Activated CD8-positive, alpha-beta T cell treated with anti-CD3 and anti-CD28 coated beads, Interleukin-2, amount 10 ng/mL, durations not matched to agents 7 days and 5 days (primary cell): ENCODE measurements at places on chromosomes 4 and X. TPM values are rescaled to one million over a fixed set of nuclear protein-coding genes. Genes with fewer than 3 reads are reported as not detected.

- H3K4me3 ChIP-seq: no peak overlapping the region
- no peak for DNase-seq
- no peaks in the 10 kb centered on the region for H3K36me3 ChIP-seq
- H3K4me1 ChIP-seq: no peaks in the 10 kb centered on the region
- no peaks in the 10 kb centered on the region for H3K27me3 ChIP-seq
Measured at GRCh38 chr4:159764343-159764952, 661.6 kb downstream of the RAPGEF2 start.

- no peak overlapping the region for H3K27ac ChIP-seq
- H3K36me3 ChIP-seq: no peaks in the 10 kb centered on the region
- H3K4me3 ChIP-seq: no peak overlapping the region
- H3K4me1 ChIP-seq: no peaks in the 10 kb centered on the region
- no peaks in the 10 kb centered on the region for H3K27me3 ChIP-seq
Measured at GRCh38 chr4:169100670-169101101, 90.6 kb upstream of the CBR4 start.

The TMEM154 gene
- 22.2 TPM for total RNA-seq

The ZNF732 gene
- total RNA-seq: not detected

GRCh38 chrX:107632346-107632745, 4.0 kb downstream of the PRPS1 start:
- H3K4me3 ChIP-seq: no peak overlapping the region
- no peak for DNase-seq
- H3K27ac ChIP-seq: no peak overlapping the region
- peaks cover 26% of the 10 kb centered on the region for H3K4me1 ChIP-seq
- H3K36me3 ChIP-seq: peaks cover 9% of the 10 kb centered on the region

The PCSK1N gene
- total RNA-seq: not detected

The NR3C2 gene
- 5.7 TPM for total RNA-seq

The GAGE13 gene
- total RNA-seq: not detected

- no peak overlapping the region for H3K4me3 ChIP-seq
- no peaks in the 10 kb centered on the region for H3K4me1 ChIP-seq
- no peak for DNase-seq
- H3K27ac ChIP-seq: no peak overlapping the region
- no peaks in the 10 kb centered on the region for H3K27me3 ChIP-seq
- H3K36me3 ChIP-seq: no peaks in the 10 kb centered on the region
Measured at GRCh38 chr4:91212211-91212610, 1085.0 kb downstream of the CCSER1 start.

GRCh38 chrX:13372203-13372980, 52.5 kb upstream of the ATXN3L start:
- H3K27ac ChIP-seq: no peak overlapping the region
- H3K4me3 ChIP-seq: no peak overlapping the region
- peaks cover 2% of the 10 kb centered on the region for H3K27me3 ChIP-seq
- H3K4me1 ChIP-seq: no peaks in the 10 kb centered on the region
- DNase-seq: no peak

The AFP gene
- not detected for total RNA-seq

DNA sequence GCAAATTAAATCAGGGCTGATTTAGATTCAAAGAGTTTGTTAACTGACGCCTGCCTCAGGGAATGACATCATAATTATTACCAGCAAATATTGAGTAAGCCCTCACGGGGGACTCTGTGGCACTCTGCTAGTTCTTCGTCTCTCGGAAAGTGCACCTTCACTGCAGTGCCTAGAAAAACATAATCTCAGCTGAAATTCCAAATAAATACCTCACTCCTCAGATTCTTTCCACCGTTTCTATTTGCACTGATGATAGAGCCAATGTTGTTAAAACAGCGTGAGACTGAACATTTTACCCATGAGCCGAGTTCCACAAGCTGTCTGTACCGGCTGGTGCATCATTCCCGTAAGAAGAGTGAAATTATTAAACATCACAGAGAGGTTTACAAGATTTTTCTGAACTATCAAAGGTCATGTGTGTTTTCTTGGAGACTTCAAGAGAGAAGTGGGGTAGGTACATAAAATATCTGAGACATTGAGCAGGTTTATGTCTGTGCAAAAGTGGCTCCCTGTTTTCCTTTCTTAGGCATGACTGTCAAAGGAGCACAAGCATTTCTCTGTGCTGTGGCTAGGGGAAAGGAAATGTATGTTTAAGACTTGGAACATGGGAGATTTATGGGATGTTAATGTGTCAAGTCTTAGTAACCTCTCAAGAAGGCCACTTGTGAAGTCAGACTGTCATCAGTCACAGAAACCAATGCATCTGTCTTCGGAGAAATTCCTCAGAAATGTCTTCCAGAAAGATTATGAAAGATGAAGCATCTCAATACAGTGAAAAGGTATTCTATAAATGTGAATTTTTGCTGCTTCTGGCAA, 119.6 kb downstream of the CBLL2 start:
- no peak overlapping the region for H3K4me3 ChIP-seq
- no peaks in the 10 kb centered on the region for H3K36me3 ChIP-seq
- H3K27ac ChIP-seq: no peak overlapping the region
- no peaks in the 10 kb centered on the region for H3K27me3 ChIP-seq
- no peak for DNase-seq

The MAGEA10 gene
- not detected for total RNA-seq

DNA sequence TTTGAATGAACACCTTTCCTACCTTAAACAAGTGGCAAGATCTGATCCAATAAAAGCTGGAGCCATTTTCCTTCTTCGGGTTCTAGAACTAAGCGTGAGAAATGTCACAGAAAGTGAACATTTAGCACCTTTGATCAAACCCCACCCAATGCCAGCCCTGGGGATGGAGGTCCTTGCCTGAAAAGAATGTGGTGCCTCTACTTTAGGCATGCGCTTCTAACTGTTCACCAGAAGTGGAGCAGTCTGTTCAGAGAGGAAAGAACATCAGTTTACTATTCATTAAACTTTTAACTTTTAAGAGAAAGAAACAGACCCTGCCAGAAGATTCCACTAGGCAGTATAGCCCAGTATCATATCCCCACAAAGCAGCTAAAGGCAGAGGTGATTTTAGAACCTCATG, 75.9 kb downstream of the INTS12 start:
- H3K36me3 ChIP-seq: no peaks in the 10 kb centered on the region
- H3K4me1 ChIP-seq: no peaks in the 10 kb centered on the region
- H3K4me3 ChIP-seq: no peak overlapping the region
- H3K27ac ChIP-seq: no peak overlapping the region

- H3K4me1 ChIP-seq: no peaks in the 10 kb centered on the region
- no peaks in the 10 kb centered on the region for H3K27me3 ChIP-seq
- no peaks in the 10 kb centered on the region for H3K36me3 ChIP-seq
- DNase-seq: no peak
- H3K27ac ChIP-seq: no peak overlapping the region
Measured at GRCh38 chr4:107380836-107381438, 339.1 kb downstream of the PAPSS1 start.

GRCh38 chrX:148457279-148457678, 43.1 kb upstream of the AFF2 start:
- no peaks in the 10 kb centered on the region for H3K27me3 ChIP-seq
- H3K36me3 ChIP-seq: no peaks in the 10 kb centered on the region
- peaks cover 7% of the 10 kb centered on the region for H3K4me1 ChIP-seq
- DNase-seq: no peak
- H3K27ac ChIP-seq: no peak overlapping the region

- no peaks in the 10 kb centered on the region for H3K36me3 ChIP-seq
- peaks cover 1% of the 10 kb centered on the region for H3K27me3 ChIP-seq
- H3K4me1 ChIP-seq: no peaks in the 10 kb centered on the region
- H3K4me3 ChIP-seq: no peak overlapping the region
- no peak for DNase-seq
Measured at GRCh38 chr4:104507112-104507511, 12.4 kb upstream of the CXXC4 start.

The SLC6A14 gene
- total RNA-seq: not detected

- no peaks in the 10 kb centered on the region for H3K4me1 ChIP-seq
- no peaks in the 10 kb centered on the region for H3K27me3 ChIP-seq
- H3K4me3 ChIP-seq: no peak overlapping the region
- no peaks in the 10 kb centered on the region for H3K36me3 ChIP-seq
- H3K27ac ChIP-seq: no peak overlapping the region
- DNase-seq: no peak
Measured at GRCh38 chr4:127486248-127486647, 146.5 kb upstream of the INTU start.

The TRIM60 gene
- total RNA-seq: not detected

DNA sequence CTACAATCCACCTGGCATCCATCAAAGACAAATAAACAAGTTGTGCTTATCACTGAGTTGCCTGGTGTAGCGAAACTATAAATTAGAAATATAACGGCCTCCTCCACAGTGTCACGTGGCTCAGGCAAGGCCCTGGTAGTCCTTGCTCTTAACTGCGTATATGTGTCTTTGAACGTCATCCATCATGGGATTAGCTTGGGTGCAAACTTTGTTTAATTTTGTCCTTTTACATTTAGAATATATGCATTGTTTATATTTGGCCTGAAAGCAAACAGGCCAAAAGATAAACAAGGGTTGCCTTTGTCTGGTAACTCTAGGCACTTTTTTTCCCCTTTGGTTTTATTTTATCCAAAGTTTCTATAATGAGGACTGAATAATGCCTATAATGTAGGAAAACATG, 184.9 kb downstream of the KIT start:
- no peaks in the 10 kb centered on the region for H3K36me3 ChIP-seq
- peaks cover 12% of the 10 kb centered on the region for H3K4me1 ChIP-seq
- peaks cover 4% of the 10 kb centered on the region for H3K27me3 ChIP-seq
- DNase-seq: no peak
- no peak overlapping the region for H3K27ac ChIP-seq

GRCh38 chr4:53730031-53730805, 138.9 kb upstream of the LNX1 start:
- H3K36me3 ChIP-seq: no peaks in the 10 kb centered on the region
- no peaks in the 10 kb centered on the region for H3K27me3 ChIP-seq
- no peaks in the 10 kb centered on the region for H3K4me1 ChIP-seq
- no peak overlapping the region for H3K4me3 ChIP-seq
- no peak overlapping the region for H3K27ac ChIP-seq

DNA sequence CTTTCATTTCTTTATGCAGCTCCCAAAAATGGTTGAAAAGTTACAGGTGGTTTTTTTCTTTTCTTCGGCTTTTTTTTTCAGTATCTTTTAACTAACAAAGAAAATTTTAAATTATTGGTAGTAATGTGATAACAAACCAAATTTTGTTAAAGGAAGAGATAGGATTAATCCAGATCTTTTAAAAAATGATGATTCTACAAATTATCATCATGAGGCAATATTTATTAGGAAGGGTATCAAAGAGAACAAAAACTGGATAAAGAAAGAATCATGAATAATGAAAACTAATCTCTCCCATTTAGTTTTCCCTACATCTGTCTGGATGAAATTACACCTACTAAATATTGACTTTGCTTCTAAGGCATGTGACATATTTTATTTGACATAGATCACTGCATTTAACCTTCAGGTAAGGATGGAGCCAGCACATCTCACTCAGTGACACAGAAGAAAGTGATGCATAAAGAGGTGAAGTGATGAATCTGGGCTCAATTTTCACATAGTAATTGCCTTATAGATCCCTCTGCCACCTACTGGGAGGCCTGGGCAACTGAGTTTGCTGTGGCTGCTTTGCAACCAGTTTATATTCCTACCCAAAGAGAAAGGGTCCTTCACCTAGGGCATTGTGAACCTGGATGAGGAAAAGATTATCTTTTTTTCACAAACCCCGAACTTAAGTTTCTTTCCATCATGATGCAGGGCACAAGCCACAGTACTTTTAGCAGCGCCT, 155.6 kb downstream of the HNRNPD start:
- no peak overlapping the region for H3K27ac ChIP-seq
- H3K27me3 ChIP-seq: peaks cover 4% of the 10 kb centered on the region
- H3K4me1 ChIP-seq: peaks cover 12% of the 10 kb centered on the region

DNA sequence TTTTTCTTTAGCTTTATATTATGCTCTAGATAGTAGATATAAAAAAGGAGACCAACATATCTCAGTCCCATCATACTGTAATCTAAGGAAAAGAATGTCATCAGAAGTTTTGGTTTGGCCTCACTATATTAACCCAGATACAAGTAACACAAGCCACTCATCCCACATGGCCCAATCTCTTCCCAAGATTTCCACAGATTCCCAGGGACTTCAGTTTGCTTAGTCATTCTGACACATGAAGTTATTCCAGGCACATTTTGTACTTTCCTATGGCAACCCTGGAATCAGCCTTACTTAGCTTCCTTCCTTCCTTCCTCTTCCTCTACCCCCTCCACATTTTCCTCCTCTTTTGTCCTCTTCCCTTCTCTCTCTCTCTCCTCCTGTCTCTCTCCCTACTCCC, 21.7 kb upstream of the DCLK2 start:
- no peaks in the 10 kb centered on the region for H3K4me1 ChIP-seq
- H3K27ac ChIP-seq: no peak overlapping the region
- no peak overlapping the region for H3K4me3 ChIP-seq

The HTRA3 gene
- total RNA-seq: not detected

- peak overlapping the region; percentile 85 for H3K27ac ChIP-seq
- DNase-seq: no peak
- H3K27me3 ChIP-seq: no peaks in the 10 kb centered on the region
- peaks cover 93% of the 10 kb centered on the region for H3K4me1 ChIP-seq
Measured at GRCh38 chr4:108116423-108117168, 52.1 kb downstream of the LEF1 start.

The APLN gene
- total RNA-seq: 2.7 TPM

- H3K27me3 ChIP-seq: peaks cover 3% of the 10 kb centered on the region
- no peak for DNase-seq
- H3K4me1 ChIP-seq: no peaks in the 10 kb centered on the region
- no peaks in the 10 kb centered on the region for H3K36me3 ChIP-seq
Measured at GRCh38 chr4:24855741-24856140, 57.1 kb downstream of the CCDC149 start.

The COX7B2 gene
- total RNA-seq: not detected

- H3K4me1 ChIP-seq: no peaks in the 10 kb centered on the region
- DNase-seq: no peak
- H3K36me3 ChIP-seq: no peaks in the 10 kb centered on the region
Measured at GRCh38 chr4:40369437-40370274, 34.5 kb downstream of the CHRNA9 start.

The MND1 gene
- total RNA-seq: 38.3 TPM

DNA sequence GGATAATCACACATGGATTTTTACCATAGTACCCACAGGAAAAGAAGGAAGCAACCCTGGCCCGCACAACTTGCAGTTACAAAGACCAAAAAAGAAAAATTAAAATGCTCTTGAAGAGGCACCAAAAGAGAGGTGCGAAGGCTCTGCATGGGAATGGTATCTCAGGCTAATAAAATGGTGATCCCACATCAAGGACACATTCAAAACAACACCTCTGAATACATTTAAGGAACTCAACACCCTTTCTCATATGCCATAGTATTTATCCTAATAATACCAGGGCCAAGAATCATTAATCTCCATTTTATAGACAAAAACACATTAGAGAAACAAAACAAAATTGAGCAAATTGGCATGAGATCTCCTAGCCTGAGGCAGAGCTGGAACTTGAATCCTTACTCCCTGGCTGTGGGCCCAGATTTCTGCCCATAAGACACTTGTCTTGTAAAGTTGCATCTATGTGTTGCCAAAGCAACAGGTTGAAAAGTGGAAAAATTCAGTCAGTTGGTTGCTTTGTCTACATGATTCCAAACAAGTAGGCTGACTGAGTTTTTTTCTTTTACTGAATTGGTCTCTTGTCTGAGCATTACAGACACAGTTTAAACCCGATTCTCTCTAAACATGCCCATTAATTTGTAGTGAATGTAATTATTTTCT, 33.5 kb downstream of the GUCY2F start:
- no peaks in the 10 kb centered on the region for H3K27me3 ChIP-seq
- no peak overlapping the region for H3K27ac ChIP-seq
- H3K4me1 ChIP-seq: no peaks in the 10 kb centered on the region
- no peak overlapping the region for H3K4me3 ChIP-seq
- no peak for DNase-seq

The ARHGAP36 gene
- not detected for total RNA-seq

The SERTM2 gene
- not detected for total RNA-seq
